ENCODE measurements at places on chromosomes 2 and 18.

- no peak for DNase-seq
Measured at GRCh38 chr2:17179145-17179808, 339.0 kb downstream of the RAD51AP2 start.

DNA sequence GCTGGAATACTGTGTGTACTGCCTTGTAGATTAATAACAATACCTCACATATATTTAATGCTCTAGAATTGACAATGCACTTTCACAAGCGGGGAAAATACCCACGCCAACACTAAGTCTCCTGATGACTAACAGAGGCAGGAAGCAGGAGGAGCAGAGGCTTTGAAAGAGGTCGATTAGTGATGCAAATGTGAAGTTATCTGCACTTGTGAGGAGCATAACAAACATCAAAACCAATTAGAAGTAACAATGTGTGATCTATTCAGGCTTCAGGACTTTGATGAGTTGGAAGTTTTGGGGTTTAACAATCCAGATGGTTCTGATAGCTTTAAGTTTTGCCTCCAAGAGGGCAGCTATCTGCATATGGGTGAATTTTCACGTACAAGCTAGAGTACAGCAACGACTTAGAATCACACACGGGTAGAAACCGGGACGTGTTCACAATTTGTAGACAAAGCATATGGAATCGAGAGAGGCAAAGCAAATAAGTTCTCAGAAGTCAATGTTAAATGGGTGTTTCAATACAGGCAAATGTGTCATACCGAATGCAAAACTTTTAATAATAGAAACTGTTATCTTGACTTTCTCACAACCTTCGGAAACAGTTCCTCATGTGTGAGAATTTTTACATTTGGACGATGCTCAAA lies 114.5 kb downstream of the METTL8 start:
- no peak for DNase-seq

DNA sequence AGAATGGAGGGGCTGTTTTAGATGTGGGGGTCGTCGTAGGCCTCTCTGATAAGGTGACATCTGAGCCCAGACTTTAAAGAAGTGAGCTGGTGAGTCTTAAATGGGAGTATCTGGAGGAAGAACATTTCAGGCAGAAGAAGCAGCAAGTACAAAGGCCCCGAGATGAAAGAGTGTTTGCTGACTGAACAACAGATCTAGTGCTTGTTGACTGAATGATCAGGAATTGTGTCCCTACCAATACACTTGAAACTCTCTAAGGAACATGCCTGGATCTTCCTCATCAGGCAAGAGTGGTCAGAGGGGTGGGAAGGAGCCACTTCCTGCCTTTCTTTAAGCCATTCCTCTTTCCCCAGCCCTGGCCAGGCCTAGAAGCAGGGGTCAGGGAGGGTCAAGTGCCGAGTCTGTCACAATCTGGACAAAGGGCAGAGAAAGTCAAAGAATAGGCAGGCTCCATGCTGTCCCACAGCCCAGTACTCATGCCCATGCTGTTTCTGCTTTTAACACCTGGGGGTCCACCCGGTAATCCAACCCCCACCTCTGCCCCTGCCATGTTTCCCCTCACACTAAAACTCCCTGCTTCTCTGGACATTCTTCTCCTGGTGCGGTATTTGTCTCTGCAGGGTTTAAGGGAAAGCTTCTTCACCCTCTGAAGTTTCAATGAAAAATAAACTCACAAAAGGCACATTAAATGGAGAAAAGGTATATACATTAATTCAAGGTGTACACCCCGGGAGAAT lies 3.0 kb upstream of the TMEM37 start:
- DNase-seq = no peak

DNA sequence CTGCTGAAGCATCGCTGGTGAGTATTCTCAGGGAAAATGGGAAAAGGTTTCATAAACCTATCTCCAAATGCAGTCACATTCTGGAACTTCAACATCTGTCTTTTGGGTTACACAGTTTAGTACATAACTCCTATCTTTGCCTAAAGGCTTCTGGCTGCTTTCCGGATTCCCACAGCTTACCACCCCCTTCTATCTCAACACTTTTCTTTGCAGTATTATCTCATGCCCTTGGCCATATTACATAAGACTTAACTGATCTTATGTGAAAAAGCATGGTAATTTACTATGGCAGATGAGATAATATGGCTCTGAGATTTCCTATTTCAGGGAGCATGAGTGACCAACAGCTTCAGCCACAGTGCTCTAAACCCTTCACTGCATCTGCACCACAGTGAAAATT lies 369.3 kb upstream of the LINC00305 start:
- DNase-seq = no peak

GRCh38 chr2:136653861-136654260 lies 111.5 kb upstream of the THSD7B start:
- DNase-seq = no peak

GRCh38 chr2:4324531-4324930 lies 621.2 kb downstream of the DCDC2C start:
- no peak for DNase-seq

GRCh38 chr18:805008-805754 lies 6.9 kb downstream of the YES1 start:
- DNase-seq = no peak

- no peak for DNase-seq
Measured at GRCh38 chr2:110783196-110783873, 51.0 kb downstream of the ACOXL start.

GRCh38 chr2:109239720-109240119 lies 110.7 kb downstream of the SH3RF3 start:
- no peak for DNase-seq

DNA sequence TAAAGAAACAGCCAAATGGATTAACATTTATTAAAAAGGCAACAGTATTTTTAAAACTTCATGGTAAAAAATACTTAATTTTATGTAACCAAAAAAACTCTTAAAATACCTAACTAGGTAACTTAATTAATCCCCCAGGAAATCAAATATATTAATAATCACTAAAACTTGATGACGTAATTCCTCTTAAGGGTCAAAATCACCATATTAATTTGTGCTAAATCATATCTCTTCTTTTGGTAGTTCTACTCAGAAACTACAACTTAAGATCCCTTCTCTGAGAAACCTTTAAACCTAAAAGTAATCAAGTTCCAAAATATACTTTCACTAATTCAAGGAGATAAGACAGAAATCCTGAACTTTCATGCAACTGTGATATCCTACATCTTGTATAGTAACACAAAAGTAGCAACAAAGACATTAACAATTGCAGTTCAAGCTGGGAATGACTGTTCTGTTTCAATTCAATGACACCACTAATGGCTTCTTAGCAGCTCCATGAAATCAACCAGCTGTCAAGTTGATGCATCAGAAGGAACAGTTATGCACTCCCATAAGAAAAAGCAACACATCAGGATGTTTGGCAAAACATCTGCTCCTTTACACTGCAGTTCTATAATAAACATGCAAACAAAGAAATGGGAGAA lies 4.0 kb downstream of the BAZ2B start:
- no peak for DNase-seq

- no peak for DNase-seq
Measured at GRCh38 chr18:25230658-25231326, 121.2 kb downstream of the ZNF521 start.

DNA sequence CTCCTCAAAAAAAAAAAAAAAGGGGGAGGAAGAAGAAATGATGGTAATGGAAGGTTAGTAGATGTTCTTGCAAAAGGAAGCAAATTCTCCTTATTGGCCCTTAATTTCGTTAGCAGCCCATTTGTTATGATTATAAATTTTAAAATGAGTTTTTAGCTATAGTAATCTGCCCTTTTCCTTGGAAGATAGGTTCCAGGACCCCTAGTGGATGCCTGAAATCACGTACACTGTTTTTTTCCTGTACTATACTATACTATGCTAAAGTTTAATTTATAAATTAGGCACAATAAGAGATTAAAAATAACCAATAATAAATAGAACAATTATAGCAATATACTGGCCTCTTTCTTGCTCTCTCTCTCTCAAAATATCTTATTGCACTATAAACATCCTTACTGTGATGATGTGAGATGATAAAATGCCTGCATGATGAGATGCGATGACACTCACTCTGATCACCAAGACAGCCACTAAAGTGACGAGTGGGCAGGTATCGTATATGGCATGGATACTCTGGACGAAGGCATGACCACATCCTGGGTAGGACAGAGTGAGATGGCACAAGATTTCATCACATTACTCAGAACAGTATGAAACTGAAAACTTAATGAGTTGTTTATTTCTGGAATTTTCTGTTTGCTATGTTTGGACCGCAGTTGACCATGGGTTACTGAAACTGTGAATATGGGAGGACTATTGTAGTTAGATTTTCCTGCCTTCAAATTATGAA lies 87.2 kb downstream of the KCTD18 start:
- DNase-seq = no peak

DNA sequence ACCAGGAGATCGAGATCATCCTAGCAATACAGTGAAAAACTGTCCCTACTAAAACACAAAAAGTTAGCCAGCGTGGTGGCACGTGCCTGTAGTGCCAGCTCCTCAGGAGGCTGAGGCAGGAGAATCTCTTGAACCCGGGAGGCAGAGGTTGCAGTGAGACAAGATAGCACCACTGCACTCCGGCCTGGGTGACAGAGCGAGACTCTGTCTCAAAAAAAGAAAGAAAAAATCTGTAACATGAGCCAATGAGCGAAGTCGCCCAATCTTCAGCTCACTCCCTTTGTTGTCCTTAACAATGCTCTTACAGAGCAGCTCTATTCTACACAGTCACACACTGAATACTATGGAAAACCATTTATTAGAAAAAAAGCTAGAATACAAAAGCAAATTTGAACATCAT lies 22.0 kb downstream of the FAM98A start:
- no peak for DNase-seq

GRCh38 chr2:26139269-26140183 lies 33.4 kb upstream of the GAREM2 start:
- DNase-seq = no peak

DNA sequence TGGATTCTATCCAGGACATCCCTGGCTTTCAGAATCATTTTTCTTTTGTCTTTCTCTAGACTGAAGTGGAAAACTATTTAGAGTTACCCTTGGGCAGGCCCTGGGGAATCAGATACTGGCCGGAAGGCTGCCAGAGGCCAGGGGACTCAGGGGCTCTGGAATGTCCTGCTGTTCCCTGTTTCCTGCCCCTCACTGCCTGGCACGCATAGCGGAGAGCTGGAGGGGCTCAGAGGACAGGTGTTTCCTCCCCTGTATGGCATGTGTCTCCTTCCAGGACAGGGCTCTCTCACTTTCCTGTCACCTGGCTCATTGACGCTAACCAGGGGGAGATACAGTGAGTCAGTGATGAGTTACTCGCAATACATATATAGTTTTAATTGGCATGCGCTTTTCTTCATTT lies 38.8 kb downstream of the DYSF start:
- DNase-seq = no peak

DNA sequence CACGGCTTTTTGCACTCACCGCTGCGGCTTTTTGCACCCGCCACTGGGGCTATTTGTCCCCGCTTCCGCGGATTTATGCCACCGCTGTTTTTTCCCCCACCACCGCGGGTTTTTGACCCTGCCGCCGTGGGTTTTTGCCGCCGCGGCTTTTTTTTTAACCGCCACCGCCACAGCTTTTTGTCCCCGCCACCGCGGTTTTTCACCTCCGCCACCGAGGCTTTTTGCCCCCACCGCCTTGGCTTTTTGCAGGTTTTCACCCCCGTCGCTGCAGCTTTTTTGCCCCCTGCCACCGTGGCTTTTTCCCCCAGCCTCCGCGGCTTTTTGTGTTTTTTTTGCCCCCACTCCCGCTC lies 2796.7 kb upstream of the TEKT4 start:
- DNase-seq = no peak

- no peak for DNase-seq
Measured at GRCh38 chr2:159186462-159186861, 100.0 kb downstream of the WDSUB1 start.

Data from activated T-cell treated with anti-CD3 and anti-CD28 coated beads, Interleukin-2, amount 50 U/mL, for 24 hours (primary cell).